ENCODE measurements at places on chromosomes 13 and 19. TPM values are rescaled to one million over a fixed set of nuclear protein-coding genes. Genes with fewer than 3 reads are reported as not detected.

The DMWD gene
- total RNA-seq, result 38.8 TPM

The KLHL26 gene
- 8.3 TPM for total RNA-seq

The CATSPERD gene
- not detected for total RNA-seq

The N4BP2L1 gene
- total RNA-seq, result 2.5 TPM

The PGLYRP1 gene
- not detected for total RNA-seq

The LGALS7 gene
- total RNA-seq, result not detected

The SBSN gene
- 10.6 TPM for total RNA-seq

The PCDH17 gene
- total RNA-seq, result 0.15 TPM

The ZMYM5 gene
- 20.2 TPM for total RNA-seq

The ANKRD24 gene
- 1.0 TPM for total RNA-seq

The MBD3L5 gene
- not detected for total RNA-seq

The FXYD7 gene
- not detected for total RNA-seq

The ZNF850 gene
- total RNA-seq, result 0.83 TPM

The NUDT19 gene
- 8.3 TPM for total RNA-seq

The CD70 gene
- not detected for total RNA-seq

The NCCRP1 gene
- under 0.01 TPM for total RNA-seq

The CD209 gene
- not detected for total RNA-seq

The ZNF888 gene
- 2.6 TPM for total RNA-seq

The PRR36 gene
- total RNA-seq, result under 0.01 TPM

The JUNB gene
- total RNA-seq, result 81.4 TPM

The ZNF415 gene
- 4.8 TPM for total RNA-seq

The TMEM238 gene
- total RNA-seq, result 0.58 TPM

The SLC6A16 gene
- 0.66 TPM for total RNA-seq

The ATXN8OS gene
- total RNA-seq, result not detected

The WDR88 gene
- not detected for total RNA-seq

The CPT1C gene
- total RNA-seq, result 37.5 TPM

The METTL21C gene
- total RNA-seq, result not detected

The TPTE2 gene
- not detected for total RNA-seq

The SPRED3 gene
- 2.9 TPM for total RNA-seq

The DNAAF3 gene
- 0.33 TPM for total RNA-seq

The TRIM13 gene
- 19.9 TPM for total RNA-seq

The ZNF552 gene
- total RNA-seq, result 6.8 TPM

The CYP2F1 gene
- not detected for total RNA-seq

The PLIN4 gene
- total RNA-seq, result 8.9 TPM

The CD33 gene
- not detected for total RNA-seq

The MAMSTR gene
- 3.8 TPM for total RNA-seq

The MTIF3 gene
- total RNA-seq, result 70.8 TPM

Data from smooth muscle cell of trachea (primary cell).